ENCODE measurements at places on chromosomes 13 and 19.

GRCh38 chr19:48627865-48628314 is 8.6 kb downstream of the SPHK2 start:
- DNase-seq = no peak

- DNase-seq = no peak
Observed at GRCh38 chr13:95643936-95644598, 439 bp downstream of the DZIP1 start.

- DNase-seq = peak; percentile 69
Observed at GRCh38 chr19:54191011-54191810, at the start of gene TSEN34. Gene TSEN34 (plus strand): TSS chr19:54191308. CDS start chr19:54191365, 57 bp downstream.

GRCh38 chr19:13840305-13841085 is 36.4 kb upstream of the NANOS3 start:
- DNase-seq = no peak

DNA sequence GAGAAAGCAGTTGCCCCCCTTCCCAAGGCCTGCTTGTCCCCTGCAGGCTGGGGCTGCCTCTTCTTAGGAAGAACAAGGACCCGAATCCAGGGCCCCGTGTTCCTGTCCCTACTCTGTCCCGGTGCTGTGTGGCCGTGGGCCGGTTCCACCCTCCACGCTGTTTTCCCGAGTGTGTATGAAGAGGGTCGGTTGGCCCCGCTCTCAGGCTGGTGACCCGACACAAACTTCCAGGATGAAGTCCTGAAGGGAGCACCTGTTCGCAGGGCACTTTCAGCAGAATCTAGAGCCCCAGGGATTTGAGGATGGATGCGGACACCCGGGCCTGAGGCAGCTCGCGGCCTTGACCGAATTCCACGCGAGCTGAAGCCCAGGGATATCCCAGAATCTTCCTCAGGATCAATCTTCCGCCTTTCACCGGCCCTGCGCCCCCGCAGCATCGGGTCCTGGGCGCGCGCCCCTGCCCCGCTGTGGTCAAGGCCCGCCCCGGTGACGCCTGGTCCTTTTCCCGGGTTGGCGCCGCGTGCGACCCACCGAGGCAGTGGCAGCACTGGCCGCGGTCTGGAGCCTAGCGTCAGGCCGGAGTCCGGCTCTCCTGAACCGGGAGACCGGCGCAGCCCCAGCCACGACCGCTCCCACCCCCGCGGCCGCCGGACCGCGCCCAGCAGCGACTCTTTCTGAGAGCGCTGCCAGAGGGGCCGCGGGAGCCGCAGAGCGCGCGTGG is 528 bp upstream of the CHST8 start:
- DNase-seq = no peak

GRCh38 chr13:76879203-76879882 is 6.9 kb downstream of the KCTD12 start:
- DNase-seq = no peak

DNA sequence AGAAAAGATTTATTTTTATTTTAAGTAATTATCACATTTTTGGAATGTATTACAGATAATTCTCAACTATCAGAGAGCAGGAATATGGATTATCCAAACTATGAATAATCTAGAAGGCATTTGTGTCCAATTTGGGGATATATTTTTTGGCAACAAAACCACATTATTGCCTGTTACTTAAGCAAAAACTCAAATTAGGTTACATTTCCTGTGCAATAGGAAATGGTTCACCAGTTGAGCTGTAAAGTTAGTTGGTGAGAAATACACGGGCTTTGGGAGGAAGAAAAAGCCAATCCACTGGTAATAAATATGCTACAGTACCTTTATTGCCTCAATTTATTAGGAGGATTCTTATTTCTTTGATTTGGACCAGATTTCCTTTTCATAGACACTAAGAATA is 1075.2 kb downstream of the PCDH9 start:
- no peak for DNase-seq

GRCh38 chr19:33752945-33753344 is 43.7 kb upstream of the KCTD15 start:
- no peak for DNase-seq

DNA sequence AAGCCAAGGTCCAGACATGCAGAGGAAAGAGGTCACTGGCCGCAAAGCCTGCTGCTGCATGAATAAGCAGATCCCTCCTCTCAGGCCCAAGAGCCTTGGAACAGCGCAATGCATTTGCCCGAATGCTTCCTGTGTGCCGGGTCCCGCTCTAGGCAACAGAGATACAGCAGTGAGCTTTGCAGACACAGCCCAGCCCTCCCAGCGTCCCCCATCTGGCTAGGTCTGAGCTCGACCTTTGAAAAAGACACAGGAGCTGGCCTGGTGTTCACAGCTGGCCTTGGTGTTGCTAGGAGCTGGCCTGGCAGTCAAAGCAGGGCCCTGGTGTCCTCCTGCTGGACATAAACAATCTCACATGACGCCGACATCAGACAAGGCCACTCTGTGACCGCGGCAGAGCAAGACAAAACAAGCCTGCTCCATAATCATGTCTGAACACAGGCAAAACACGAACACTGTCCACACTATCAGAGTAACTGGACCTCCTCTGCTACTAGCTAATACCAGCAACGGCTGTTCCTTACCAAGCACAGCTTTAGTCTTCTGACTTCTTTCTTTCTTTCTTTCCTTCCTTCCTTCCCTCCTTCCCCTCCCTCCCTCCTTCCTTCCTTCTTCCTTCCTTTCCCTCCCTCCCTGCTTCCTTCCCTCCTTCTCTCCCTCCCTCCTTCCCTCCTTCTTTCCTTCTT is 5.7 kb upstream of the PEX11G start:
- no peak for DNase-seq

DNA sequence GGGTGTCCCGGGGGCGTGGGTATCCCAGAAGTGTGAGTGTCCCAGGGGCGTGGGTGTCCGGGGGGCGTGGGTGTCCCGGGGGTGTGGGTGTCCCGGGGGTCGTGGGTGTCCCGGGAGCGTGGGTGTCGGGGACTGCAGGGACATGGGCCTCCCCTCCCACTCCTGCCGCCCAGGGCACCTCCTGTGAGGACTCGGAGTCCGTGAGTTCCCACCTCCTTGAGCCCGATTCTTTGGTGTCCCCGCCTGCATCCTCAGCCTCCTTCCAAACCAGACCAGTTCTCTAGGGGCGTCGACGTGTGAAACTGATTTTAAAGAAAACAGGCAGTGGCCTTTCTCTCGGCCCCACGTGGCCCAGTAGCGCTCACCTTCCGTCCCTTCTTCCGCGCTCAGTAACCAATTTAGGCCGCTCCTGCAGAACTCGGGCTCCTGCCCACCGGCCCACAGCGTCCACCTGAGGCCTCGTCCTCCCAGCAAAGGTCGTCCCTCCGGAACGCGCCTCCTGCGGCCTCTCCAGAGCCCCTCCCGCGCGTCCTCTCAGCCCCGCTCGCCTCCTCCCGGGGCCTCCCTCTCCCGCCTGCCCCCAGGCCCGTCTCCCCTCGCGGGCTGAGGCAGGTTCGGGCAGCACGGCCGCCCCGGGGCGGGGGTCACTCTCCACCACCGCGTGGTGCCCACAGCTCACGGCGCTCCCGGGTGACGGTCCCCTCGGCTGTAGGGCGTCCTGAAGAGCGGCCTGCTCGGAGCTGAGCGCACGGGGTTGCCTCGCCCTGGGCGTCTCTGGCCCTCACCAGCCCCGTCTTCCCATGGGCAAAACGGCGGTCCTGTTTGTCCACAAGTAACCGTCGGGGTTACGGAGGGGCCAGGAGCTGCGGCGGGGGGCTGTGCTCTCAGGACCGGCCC is 3.8 kb downstream of the F7 start:
- no peak for DNase-seq

GRCh38 chr13:85287528-85287927 is 511.7 kb downstream of the SLITRK6 start:
- no peak for DNase-seq

DNA sequence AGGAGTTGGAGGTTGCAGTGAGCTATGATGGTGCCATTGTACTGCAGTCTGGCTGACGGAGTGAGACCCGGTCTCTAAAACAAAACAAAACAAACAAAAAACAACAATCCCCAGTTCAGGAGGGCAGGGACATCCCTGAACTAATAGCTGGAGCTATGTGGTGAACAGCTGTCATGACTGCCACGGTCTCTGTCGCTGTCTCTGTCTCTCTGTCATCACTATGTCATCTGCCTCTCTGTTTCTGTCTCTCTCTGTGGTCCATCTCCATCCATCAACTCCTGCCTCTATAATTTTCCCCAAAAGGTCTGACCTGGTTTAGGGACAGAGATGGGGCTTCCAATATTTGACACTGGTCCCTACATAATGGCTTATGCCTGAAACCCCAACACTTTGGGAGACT is 7.4 kb downstream of the ITPKC start:
- DNase-seq = no peak

DNA sequence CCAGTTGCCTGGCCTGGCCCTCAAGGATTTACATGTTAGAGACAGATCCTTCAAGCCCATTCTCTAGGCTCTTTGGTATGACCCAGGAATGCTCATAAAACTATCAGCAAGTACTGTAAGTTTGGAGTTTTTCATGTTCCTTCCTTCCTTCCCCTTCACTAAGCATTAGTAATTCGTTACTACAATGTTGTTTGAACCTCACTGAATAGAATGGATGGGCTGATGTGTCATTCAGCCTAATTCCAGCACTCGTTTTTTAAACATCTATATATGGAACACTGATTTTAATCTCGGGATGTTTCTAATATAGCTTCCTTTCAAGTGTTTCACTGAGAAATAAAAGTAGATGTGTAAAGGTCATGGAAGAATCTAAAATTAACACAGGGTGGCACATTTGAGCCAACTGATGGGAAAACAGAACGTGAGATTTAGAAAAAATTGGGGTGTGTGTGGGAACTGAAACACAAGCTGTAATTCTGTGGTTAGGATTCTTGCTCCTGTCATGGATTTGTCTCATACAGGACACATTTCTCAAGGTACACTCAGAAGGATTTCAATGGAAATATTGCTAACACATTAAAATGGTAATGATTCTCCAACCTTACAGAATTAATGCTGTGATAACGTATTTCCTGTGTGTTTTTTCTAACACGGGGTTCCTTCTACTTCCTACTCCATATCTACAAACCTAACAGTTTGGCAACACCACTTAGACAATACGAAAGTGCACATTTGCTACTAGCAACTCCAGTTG is 93.4 kb downstream of the FLT1 start:
- no peak for DNase-seq

DNA sequence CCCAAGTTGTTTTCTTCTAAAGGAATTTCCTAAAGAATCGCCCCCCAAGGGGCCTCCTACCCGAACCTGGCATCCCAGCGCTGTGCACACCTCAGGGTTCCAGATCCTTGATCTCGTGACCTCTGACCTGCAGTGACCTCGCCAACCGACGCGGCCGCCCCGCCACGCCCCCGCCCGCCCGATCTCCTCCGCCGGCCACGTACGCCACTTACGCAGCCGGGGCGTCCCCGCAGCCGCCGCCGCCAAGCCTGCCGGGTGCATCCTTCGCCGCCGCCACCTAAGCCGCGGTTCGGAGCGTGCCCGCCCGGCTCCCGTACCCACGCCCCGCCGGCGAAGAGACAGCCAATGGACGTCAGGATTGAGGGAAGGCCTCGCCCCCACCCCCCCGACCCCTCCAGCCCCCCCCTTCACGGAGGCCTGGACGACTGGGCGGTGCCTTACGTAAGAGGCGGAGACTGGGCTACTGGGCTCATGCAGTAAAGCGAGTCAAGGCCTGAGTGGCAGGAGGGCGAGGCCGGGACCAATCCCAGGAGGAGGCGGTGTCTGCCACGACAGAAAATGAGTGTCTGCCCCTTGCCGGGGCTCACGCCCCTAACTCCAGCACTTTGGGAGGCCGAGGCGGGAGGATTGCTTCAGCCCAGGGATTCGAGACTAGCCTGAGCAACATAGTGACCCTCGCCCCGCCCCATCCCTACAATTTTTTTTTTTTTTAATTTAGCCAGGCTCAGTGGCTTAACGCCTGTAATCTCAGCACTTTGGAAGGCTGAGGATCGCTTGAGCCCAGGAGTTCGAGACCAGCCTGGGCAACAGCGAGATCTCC is at the start of gene YIF1B:
Gene YIF1B, minus strand, starts transcription at position 291 of the 820 bp plus-strand sequence. Its CDS starts 30 bp downstream, at position 261.
- peak; percentile 96 for DNase-seq

GRCh38 chr13:85462792-85463425 is 336.3 kb downstream of the SLITRK6 start:
- DNase-seq = no peak

Measured in NCI-H510A treated with DMSO at 0.1 percent for 48 hours (cell line).